ENCODE measurements at places on chromosomes 12 and 14.
A peak's percentile ranks its signal among the peaks of the same experiment; 100 is the strongest.

DNA sequence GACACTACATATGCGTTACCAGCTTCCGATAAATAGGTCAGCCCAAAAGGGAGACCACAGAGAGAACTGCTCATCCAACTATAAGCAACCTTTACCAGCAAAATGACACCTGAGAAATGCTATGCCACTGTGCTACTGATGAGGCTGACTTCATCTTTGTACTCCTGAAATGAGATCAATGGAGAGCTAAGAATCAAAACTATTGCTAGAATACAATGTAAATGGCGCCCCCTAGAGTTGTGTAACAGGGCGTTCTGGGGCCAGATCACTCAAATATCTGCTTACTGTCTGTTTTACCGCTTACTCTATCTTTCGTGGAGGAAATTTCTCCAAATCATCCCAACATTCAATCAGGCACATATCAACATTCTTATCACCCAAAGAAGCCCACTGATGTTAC is 4.6 kb downstream of the ZNF384 start:
- DNase-seq: no peak

- no peak for DNase-seq
These were observed 1485.4 kb upstream of the TMEM132C start for GRCh38 chr12:126781593-126781992.

GRCh38 chr12:84889818-84890217 is 22.8 kb downstream of the SLC6A15 start:
- DNase-seq: no peak

GRCh38 chr12:93802698-93803423 is 125.7 kb downstream of the CRADD start:
- no peak for DNase-seq

GRCh38 chr14:104113631-104114420 is 24.6 kb upstream of the KIF26A start:
- no peak for DNase-seq

- peak; percentile 46 for DNase-seq
These were observed 301.1 kb downstream of the DUSP6 start for GRCh38 chr12:89051065-89051677.

DNA sequence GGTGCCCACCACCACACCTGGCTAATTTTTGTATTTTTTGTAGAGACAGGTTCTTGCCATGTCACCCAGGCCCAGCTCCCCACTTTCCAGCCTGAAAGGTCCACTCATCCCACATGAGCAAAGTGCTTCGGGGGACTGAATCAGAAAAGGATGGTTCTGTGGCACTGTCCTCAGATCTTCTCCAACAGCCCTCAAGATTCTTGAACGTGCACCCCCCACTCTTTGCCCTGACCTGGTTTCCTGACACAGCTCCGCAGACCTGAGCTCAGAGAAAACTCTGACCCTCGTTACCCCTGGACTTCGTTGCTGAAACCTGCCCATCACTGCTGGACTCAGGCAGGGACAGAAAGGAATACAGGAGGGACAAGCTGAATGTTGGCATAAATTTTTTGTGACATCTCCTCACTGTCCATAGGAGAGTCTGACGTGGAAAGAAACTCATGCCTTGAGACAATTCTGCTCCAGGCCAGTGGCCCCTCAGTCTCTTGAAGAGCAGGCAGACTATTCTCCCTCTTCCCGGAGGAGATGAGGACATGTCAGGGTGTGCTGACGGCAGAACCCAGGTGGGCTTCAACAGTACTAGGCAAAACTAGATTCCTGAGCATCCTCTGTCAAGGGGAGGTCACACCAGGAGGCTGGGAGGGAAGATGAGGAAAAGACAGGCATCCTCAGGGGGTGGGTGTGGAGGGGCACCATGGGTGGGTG is 149.3 kb downstream of the DPF3 start:
- no peak for DNase-seq

- peak; percentile 30 for DNase-seq
These were observed 1.5 kb downstream of the L3HYPDH start for GRCh38 chr14:59482541-59483331.

DNA sequence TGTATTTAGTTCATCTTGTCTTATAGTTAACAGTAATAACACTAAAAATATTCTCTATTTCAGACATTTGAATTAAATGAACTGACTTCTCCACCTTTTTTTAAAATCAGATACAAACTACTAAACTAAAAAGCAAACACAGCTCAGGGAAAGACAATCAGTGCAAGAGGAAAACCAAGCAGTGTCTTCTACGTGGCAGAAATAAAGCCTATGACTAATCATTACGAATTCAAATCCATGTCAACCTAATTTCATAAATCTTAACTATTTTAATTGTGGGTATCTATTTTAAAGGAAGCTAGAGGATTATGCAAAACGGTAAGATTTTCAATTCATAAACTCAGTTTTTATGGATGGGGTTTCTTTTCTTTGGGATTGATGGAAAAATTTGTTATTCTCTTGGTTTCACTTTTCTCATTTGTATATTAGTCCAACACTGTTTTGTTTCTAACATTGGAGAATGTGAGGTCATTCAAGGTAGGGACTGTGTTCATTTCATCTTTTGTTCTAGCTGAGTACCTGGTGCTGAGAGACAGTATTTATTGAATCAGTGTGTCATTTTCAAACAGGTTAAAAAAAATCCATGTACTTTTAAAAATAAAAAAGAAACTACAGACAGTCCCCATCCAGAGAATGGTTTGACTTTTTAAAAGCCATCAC is 12.8 kb upstream of the PALS1 start:
- DNase-seq: no peak

- no peak for DNase-seq
These were observed 59.9 kb downstream of the LIN7A start for GRCh38 chr12:80877721-80878265.

DNA sequence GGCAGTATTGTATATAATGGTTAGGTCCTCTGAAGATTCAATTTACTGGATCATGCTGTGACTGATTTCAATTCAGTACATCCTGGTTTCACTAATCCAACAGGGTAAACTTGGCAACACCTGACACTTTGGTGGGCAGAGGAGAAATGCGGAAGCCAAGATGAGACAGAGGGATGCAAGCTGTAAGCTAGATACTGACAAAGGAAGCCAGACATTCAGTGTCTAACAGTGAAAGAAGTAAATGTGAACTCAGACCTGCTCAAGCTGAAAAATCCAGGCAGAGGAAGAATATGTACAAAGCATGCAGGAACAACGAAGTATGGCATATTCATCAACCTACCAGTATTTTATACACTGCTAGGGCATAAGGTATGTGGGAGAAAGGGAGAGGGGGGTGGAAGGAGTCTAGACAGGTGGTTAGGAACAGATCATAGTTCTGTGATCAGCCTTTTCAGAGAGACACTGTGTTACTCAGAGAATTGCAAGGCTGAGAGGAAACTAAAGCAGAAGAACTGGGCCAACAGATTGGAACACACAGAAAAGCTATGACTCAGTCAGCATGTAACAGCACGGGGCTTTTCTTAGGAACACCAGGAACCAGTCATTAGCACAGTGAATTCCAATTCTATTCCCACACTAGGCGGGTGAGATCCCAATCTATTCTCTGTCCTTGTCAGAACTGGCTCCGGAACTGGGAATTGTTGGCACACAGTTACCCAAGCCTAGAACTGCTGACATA is 40.3 kb downstream of the NELL2 start:
- DNase-seq: no peak

DNA sequence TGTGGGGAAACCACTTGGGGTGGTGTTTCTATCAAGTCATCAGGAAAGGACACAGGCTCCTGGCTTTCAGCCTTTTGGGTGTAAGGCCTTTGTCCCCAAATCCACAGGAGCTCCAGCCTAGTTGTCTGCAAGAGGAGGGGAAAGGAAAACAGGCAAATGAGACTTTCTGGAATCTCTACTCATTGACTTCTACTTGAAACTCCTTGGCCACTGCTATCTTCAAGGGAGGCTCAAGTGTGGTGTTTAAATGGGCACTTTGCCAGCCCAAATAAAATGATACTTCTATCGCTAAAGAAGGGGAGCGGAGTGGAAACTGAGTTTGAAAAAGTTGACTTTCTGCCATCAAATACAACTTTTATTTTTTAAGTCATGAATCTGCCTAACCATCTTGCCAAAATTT is 445.9 kb upstream of the RGS6 start:
- DNase-seq: no peak

DNA sequence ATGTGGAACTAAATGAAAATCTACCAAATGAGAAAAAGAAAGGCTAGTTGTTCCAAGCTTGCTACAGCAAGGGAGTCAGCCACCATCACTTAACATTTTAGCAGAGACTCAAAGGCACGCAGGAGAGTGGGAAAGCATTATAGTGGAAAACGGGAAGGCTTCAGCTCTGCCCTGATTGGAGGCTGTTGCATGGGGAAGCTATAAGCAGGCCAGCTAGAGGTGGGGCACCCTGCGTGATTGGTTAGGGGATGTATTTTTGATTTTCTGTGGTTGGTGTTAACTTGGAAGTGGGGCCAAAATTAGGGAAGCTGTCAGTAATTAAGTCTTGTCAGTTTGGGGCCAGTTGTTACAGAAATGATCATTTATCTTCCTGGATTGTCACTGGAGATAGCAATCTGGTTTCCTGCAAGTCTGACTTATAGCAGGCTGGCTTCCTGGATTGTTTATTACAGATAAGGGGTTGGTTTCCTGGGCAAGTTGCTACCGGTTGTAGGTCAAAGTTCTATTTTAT is 93.9 kb downstream of the FAR2 start:
- no peak for DNase-seq

DNA sequence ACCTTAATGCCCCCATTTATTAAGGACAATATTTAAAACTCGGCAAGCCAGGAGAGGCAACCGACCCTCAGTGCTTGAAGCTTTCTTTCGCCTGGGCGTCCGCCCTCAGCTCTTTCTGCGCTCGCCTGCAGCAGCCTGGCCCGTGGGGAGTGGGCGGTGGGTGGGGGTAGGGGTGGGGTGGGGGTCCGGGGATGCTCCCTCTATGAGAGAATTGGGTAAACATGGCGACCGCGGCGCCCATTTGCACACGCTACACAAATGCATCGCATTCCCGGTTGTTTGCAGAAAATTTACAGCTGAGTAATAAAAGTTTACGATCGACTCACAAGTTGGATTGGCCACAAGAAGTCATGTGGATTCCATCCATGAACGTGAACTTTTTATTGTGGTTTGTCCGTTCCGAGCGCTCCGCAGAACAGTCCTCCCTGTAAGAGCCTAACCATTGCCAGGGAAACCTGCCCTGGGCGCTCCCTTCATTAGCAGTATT is 7.7 kb downstream of the HOXC8 start:
- DNase-seq: no peak

GRCh38 chr12:53223389-53224060 is 8.5 kb downstream of the RARG start:
- peak; percentile 85 for DNase-seq

DNA sequence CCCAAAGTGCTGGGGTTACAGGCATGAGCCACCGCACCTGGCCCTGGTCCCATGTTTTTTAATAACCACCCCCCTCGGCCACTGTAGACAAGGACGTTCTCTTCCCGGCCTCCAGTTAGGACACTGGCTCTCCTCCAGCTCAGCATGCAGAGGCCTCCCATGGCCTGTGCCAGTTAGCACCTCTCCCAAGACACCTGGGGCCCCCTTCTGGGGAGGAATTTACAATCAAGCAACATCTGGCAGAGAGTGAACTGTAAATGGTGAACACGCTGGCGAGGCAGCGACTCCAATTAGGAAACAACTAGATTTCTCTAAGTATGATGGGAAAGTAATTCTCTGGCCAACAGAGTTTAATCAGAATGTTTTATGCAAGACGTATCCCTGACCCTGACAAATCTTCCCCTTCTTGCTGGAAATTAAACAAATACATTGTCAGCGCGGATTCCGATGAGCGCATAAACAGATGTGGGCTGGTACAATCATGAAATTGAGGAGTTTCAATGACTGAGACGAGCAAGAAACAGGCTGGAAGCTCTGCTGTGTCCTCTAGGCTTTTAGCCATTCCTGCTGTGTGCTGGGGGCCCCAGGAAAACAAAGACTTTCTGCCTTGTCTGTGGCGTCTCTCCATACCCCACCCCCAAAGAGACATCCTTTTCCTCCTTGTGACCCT is 61.7 kb upstream of the DLK1 start:
- no peak for DNase-seq

DNA sequence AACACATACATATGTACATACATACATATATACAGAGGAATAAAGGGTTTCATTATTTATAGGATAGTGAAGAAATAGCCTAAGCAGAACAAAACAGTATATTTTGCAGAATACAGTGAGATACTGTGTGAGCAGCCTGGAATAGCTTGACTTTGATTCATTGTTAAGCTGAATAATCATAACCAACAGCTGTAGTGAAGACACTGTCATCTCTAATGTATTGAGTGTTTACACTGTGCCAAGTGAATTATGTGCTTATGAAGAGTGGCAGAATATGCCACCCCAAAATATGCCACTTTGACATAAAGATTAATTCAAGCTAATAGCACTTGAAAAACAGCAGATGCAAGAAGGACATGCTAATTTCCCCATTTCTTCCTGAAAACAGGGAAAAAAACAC is 48.2 kb upstream of the LRFN5 start:
- DNase-seq: no peak

GRCh38 chr12:86660488-86661147 is 404.4 kb upstream of the MGAT4C start:
- DNase-seq: no peak

- no peak for DNase-seq
These were observed 238.0 kb downstream of the C12orf42 start for GRCh38 chr12:103257763-103258162.

DNA sequence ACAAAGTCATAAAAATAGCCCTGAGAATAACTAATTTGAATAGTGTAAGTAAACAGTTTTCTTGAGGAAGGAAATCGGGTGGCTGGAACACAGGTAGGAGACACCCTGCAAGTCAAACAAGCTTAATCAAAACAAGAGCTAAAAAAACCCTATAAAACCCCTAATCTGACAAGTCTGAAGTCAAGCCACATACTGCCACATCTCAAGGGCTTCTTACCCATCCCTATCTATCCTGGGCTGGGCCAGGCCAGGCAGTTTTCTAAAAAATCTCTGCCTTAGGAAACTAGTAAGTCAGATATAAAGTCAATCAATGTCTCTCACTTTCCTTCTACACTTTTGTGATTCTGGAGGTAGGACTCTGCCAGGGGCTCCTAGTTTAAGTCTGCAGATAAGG is 15.3 kb downstream of the UBE2N start:
- DNase-seq: no peak
